ENCODE measurements at places on chromosomes 11 and 22. TPM values are rescaled to one million over a fixed set of nuclear protein-coding genes. Genes with fewer than 3 reads are reported as not detected.

Gene CHEK1
- total RNA-seq = 1.2 TPM

Gene TSGA10IP
- not detected for total RNA-seq

Gene GLYAT
- total RNA-seq = not detected

Gene CAT
- total RNA-seq = 195 TPM

Gene SLC15A3
- 34.8 TPM for total RNA-seq

Gene PRAME
- total RNA-seq = 1.1 TPM

Gene MS4A15
- total RNA-seq = not detected

Gene CCDC81
- total RNA-seq = 0.18 TPM

GRCh38 chr11:66318600-66318970, 1.7 kb upstream of the CD248 start:
- DNase-seq = no peak
- no peaks in the 10 kb centered on the region for H3K36me3 ChIP-seq
- H3K4me3 ChIP-seq = no peak overlapping the region
- H3K27ac ChIP-seq = peak overlapping the region; percentile 91
- H3K4me1 ChIP-seq = peaks cover 11% of the 10 kb centered on the region

- no peaks in the 10 kb centered on the region for H3K36me3 ChIP-seq
- no peak for DNase-seq
- no peaks in the 10 kb centered on the region for H3K27me3 ChIP-seq
- no peak overlapping the region for H3K27ac ChIP-seq
Measured at GRCh38 chr22:38026130-38027111, 30.8 kb upstream of the PICK1 start.

DNA sequence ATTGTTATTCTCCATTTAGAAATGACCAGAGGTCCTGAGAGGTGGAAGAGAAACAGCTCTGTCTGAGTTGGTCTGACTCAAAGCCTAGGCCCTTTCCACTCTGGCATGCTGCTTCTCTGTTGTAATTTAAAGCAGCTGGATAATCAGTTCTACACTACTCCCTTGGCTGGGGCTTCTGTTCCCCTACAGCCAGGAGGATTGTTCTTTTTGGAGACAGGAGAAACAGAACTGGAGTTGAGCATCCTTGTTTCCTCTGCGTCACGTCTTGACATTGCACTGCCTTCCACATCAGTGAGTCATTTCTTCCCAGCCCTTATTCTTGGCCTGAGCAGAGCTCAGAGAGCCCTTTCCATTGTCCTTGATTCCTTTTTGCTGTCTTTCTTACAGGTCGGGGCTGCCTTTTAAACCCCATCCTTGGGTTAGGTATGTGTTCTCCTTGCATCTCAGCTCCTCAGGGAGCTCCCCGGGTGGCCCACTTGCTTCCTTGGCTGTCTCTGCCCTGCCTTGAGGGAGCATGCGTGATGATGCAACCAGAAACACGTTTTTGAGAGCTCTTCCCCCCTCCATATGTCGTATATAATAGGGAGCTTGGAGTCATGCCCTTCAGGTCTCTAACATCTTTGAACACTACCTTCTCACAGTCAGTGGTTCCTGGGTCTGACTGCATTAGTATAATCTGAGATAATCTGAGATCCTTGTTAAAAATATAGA, 35.7 kb downstream of the CYB5R2 start:
- H3K4me1 ChIP-seq = no peaks in the 10 kb centered on the region
- H3K4me3 ChIP-seq = no peak overlapping the region
- H3K27ac ChIP-seq = no peak overlapping the region

DNA sequence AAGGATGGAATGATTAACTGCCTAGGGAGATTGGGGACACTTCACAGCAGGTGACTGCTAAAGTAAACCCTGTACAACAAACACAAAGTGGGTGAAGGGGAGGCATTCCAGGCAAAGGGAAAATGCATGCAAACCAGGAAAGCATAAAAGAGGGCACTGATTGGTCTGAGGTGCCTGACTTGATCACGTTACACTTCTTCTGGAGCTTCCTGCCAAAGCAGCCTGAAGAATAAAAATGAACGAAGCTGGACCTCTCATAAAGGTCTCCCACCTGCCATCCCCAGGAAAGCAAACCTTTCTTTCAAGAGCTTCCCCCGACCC, 46.7 kb upstream of the SCUBE2 start:
- no peaks in the 10 kb centered on the region for H3K27me3 ChIP-seq
- peaks cover 21% of the 10 kb centered on the region for H3K36me3 ChIP-seq
- peak overlapping the region; percentile 31 for H3K27ac ChIP-seq
- H3K4me3 ChIP-seq = no peak overlapping the region
- peaks cover 38% of the 10 kb centered on the region for H3K4me1 ChIP-seq

- peak overlapping the region; percentile 38 for H3K27ac ChIP-seq
- no peaks in the 10 kb centered on the region for H3K27me3 ChIP-seq
- H3K4me1 ChIP-seq = peaks cover 17% of the 10 kb centered on the region
- DNase-seq = no peak
Measured at GRCh38 chr11:122337241-122337640, 221.2 kb upstream of the BLID start.

- H3K36me3 ChIP-seq = peaks cover 9% of the 10 kb centered on the region
- no peaks in the 10 kb centered on the region for H3K27me3 ChIP-seq
- H3K4me3 ChIP-seq = no peak overlapping the region
- peaks cover 15% of the 10 kb centered on the region for H3K4me1 ChIP-seq
Measured at GRCh38 chr11:1300569-1301187, 8.8 kb downstream of the TOLLIP start.

GRCh38 chr22:32024796-32025195, 18.3 kb upstream of the SLC5A1 start:
- H3K4me3 ChIP-seq = no peak overlapping the region
- no peak for DNase-seq
- no peaks in the 10 kb centered on the region for H3K36me3 ChIP-seq
- no peak overlapping the region for H3K27ac ChIP-seq
- H3K27me3 ChIP-seq = peaks cover 8% of the 10 kb centered on the region
- H3K4me1 ChIP-seq = no peaks in the 10 kb centered on the region

DNA sequence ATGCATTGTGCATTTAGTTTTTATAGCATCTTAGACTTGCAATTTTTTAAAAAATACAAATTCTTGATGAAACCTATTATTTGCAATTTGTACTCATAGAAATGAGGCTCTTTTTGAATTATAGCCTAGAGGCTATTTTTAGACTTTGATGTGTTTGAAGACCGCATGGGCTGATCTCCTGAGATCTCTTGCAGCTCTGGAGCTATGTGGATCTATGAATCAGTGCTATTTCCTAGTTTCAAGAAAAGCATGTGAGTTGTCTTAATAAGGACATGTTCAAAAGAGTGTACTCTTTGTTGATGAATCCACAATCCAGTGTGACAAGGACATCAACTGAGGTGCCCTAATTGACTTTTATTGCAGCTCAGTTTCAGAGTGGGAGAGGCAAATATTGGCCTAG, 620.5 kb downstream of the ETS1 start:
- no peak for DNase-seq
- H3K36me3 ChIP-seq = no peaks in the 10 kb centered on the region
- H3K4me3 ChIP-seq = no peak overlapping the region
- no peaks in the 10 kb centered on the region for H3K4me1 ChIP-seq
- H3K27ac ChIP-seq = no peak overlapping the region

DNA sequence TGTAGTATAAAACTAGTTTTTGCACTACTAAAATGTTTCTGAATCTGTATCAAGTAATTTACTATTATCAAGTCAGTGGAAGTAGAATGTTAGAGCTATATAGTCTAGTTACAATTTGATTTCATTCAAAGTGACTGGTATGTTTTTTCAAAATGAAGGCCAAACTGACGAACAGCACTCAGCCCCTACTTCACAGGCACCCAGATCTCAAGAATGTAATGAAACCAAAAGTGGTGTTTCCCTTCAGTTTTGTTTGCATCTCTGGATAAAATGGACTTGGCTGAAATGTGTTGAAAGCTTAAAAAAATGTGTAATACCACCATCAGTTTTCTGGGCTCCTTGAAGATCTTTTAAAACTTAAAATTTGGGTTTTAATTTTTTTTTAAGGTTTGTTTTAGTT, 46.4 kb downstream of the QSER1 start:
- H3K27ac ChIP-seq = no peak overlapping the region
- H3K27me3 ChIP-seq = no peaks in the 10 kb centered on the region
- H3K4me1 ChIP-seq = peaks cover 4% of the 10 kb centered on the region
- H3K4me3 ChIP-seq = no peak overlapping the region

- peaks cover 34% of the 10 kb centered on the region for H3K4me1 ChIP-seq
- H3K4me3 ChIP-seq = no peak overlapping the region
- no peak for DNase-seq
- H3K36me3 ChIP-seq = no peaks in the 10 kb centered on the region
- no peak overlapping the region for H3K27ac ChIP-seq
Measured at GRCh38 chr11:103939694-103940093, 96.7 kb upstream of the DDI1 start.

All from adrenal gland (tissue), 19 donors.